T-cell (primary cell): ENCODE measurements at places on chromosomes 12 and 14.
A peak's percentile ranks its signal among the peaks of the same experiment; 100 is the strongest.

- no peak for DNase-seq
Measured at GRCh38 chr12:107447336-107447735, 238.3 kb upstream of the PWP1 start.

GRCh38 chr14:81157431-81157830, 63.3 kb downstream of the GTF2A1 start:
- DNase-seq: no peak

DNA sequence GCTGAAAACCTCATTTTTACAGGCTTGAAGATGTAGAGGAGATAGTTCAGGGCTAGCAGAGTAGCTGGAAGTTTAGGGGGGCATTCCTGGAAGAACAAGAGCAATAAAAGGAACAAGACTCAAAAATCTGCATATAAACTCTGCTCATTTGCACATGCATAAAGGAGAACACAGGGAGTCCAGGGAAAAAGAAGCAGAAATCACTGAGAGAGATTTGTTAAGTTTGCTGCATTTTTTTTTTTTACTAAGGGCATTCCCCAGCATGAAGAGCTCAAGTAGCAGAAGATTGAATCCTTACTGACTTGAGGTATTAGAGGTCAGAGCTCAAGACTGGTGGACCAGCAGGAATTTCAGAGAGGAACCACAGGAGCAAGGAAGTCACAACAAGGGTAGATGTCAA, 28.2 kb upstream of the BCL11B start:
- no peak for DNase-seq

- DNase-seq: no peak
Measured at GRCh38 chr12:89936631-89937030, 228.0 kb upstream of the ATP2B1 start.

DNA sequence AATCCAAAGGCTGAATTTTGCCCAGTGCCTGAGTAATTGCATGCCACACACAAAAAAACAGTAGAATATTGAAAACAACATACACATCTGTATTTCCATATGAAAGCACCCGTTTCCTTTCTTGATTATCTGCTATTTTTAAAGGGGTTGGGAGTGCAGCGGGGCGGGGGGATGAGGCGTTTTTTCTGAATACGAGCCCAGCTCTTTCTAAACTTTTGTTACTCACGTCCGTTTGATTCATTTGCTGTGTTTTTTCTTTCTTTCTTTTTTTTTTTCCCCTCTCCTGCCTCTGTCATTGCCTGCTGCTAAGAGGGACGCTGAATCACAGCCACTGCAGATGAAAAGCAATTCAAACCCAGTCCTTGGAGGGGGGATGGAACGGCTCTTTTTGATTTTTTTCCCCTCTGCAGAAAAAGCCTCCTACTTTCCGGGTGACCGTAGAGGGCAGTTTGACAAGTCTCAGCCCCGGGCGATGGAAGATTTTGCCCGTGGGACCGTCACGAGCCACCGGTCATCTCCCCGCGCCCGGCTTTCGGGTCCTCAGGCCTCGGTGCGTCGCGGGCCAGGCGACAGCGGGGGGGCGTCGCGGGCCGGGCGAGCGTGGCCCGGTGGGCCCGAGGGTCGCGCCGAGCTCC, 572 bp upstream of the RASSF8 start:
- DNase-seq: no peak

- no peak for DNase-seq
Measured at GRCh38 chr14:56891226-56891625, 80.9 kb upstream of the OTX2 start.

DNA sequence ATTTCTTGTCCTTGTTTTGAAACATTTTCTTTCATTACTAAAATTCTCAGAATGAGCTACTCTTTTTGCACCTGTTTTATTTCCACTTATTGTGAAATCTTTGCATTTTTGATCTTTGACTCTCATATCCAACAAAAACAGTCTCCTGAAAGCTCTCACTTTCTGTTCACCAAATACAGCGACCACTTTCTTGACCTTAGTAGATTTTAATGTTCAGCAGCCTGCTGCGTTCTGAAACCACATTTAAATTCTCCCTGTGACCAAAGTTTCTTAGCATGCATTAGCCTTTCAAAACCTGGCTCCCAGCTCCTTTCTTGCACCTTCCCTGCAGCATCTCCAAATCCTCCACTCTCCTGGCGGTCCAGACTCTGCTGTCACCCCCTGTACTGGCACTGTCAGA, 404.4 kb upstream of the PDE3A start:
- DNase-seq: no peak

GRCh38 chr12:111404362-111405148, 1.2 kb upstream of the SH2B3 start:
- peak; percentile 35 for DNase-seq

DNA sequence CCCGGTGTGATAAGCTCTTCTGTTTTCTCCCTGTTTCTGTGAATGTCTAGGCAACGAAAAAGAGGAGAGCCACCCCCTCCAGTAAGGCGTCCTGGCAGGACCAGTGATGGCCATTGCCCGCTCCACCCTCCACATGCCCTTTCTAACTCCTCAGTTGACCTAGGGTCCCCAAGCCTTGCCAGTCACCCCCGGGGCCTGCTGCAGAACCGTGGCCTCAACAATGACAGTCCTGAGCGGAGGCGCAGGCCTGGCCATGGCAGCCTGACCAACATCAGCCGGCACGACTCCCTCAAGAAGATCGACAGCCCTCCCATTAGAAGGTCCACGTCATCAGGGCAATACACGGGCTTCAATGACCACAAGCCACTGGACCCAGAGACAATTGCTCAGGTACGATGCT, 94.3 kb downstream of the KICS2 start:
- no peak for DNase-seq

GRCh38 chr12:1205512-1206060, 214.6 kb downstream of the ERC1 start:
- DNase-seq: no peak

DNA sequence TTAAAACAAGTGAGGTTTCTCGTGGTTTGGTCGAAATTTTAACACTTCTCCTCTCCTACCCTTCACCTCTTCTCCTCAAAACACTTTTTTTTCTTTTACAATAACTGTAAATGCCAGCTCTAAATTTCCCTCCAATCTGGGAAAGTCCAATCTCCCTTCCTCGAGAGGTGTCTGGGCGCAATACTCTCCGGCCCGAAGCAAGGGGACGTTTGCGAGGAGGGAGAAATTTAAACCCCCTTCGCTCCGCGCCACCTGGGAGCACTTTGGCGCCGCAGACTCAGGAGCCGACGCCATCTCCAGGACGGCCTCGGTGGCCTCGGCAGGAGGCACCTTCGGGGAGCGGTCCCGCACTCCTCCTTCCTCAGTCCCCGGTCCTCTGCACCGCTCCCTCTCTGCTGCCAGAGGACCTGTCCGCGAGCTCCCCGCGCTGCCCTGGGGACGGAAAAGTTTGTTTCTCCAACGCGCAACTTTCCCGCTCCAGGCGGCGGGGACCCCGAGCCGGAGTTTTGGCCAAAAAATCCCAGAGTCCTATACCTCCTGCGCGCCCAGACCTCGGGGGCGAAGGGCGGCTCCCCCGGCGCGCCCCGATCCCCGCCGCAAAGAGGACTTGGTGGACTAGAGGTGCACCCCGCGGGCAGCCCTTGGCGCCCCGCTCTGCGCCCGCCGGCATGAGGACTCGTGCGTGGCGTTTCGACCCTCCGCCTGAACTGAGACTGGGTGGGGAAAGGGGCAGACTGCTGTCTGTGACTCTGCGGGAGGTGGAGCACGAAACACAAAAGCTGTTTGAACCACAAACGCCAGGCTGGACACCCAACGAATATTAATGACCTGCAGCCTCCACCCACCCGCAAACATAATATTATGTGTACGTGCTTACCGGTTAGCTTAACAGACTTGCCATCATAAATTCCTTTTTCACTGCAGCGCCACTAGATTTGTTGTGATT, 95.2 kb upstream of the HMGA2 start:
- DNase-seq: no peak

- DNase-seq: no peak
Measured at GRCh38 chr12:71708658-71709057, 22.8 kb downstream of the TMEM19 start.

DNA sequence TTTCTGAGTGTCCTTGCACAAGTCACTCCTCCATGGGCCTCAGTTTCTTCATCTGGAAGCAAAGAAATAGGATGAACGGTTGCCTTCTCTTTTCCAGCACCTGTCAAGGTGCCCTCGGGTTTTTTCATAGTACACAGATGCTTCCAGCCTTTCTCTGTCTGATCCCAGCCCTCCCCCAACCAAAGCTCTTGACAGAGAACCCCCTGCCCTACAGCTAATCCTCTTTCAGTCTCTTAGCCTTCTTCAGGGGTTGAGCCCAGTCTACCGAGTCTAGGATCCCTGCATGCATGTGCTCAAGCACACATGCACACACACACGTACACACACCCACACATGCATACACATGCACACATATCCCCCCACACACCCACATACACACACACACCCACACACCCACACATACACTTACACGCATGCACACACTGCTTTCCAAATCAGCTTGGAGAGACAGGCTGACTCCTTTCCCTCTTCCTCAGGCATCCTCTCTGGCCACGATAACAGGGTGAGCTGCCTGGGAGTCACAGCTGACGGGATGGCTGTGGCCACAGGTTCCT, 4.7 kb downstream of the CDCA3 start:
- DNase-seq: no peak

DNA sequence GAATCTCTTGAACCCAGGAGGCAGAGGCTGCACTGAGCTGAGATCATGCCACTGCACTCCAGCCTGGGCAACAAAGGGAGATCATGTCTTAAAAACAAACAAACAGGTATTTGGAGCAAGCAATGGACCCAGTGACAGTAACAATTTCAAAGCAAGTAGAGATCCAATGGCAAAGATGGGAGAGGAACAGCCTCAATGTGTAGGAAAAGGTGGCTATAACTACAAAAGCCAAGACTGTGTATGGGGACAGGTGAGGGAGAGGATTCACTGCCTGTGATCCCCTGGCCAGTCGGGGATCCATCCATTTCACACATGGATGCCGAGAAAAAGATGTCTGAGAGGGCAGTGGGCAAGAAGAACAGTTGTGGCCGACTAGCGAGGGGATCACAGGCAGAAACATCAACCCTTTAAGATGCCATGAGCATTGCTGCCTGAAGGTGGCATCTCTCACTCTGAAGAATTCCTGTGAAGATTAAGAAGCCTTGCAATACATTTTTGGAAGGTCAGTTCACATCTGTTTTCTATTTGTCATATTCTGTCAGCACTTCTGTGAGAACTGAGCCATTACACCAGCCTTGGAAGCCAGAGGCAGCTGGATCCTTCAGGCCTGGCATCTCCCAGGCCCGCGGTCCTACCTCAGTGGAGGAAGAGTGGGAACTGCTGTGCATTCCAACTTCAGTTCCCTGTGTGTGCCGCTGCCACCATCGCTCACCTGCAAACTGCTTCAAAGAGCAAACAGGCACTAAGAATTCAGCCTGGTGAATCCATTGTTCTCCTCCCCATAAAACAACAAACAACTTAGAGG, 54.5 kb upstream of the FRS2 start:
- no peak for DNase-seq

GRCh38 chr12:3980504-3981272, 107.5 kb upstream of the PARP11 start:
- no peak for DNase-seq

GRCh38 chr12:121543786-121544185, 37.0 kb downstream of the KDM2B start:
- DNase-seq: no peak

- DNase-seq: no peak
Measured at GRCh38 chr12:24487606-24488005, 461.3 kb downstream of the BCAT1 start.

GRCh38 chr14:20341646-20342045, 1.8 kb upstream of the PARP2 start:
- no peak for DNase-seq

DNA sequence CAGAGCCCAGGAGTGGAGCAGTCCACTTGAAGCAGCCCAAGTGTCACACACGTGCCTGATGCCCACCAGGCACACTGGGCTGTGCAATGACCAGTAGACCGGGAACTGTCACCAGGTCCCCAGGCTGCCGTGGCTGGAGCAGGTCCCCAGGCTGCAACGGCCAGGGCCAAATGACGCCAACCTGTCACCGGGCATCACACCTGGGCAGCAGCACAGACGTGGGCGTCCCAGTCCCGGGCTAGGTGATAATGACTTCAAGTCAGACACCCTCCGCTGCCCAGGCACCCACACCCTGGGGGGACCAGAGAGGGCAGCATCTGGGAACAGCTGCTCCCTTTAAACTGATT, 30.6 kb upstream of the MMP17 start:
- DNase-seq: no peak

- DNase-seq: no peak
Measured at GRCh38 chr12:62860020-62860419, 74.9 kb downstream of the PPM1H start.

- no peak for DNase-seq
Measured at GRCh38 chr12:1502379-1502720, 92.0 kb downstream of the FBXL14 start.

DNA sequence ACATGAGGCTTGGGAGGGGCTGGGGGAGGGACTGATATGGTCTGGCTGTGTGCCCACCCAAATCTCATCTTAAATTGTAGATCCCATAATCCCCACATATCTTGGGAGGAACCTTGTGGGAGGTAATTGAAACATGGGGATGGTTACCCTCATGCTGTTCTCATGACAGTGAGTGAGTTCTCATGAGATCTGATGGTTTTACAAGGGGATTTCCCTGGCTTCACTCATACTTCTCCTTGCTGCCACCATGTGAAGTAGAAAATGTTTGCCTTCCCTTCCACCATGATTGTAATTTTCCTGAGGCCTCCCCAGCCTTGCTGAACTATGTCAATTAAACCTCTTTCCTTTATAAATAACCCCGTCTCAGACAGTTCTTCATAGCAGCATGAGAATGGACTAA, 362.9 kb downstream of the PCNX1 start:
- DNase-seq: no peak

DNA sequence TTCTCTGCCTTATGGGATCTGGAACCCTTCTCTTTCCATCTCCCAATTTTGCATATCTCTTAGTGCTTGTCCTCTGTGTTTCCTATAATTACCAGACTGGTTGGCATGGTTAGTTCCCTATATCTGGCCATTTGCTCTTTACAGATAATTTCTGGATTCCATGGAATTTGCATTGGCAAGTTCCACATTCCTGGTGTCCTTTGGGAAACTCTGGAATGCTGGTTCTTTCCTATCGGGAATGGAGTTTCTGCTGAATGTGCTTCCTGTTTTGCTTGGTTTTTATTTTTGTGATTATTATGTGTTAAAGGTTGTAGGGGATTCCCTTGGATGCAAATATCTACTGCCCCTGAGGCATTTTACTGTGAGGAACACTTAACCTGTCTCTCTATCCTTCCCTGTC, 193.0 kb upstream of the BTG1 start:
- DNase-seq: no peak

DNA sequence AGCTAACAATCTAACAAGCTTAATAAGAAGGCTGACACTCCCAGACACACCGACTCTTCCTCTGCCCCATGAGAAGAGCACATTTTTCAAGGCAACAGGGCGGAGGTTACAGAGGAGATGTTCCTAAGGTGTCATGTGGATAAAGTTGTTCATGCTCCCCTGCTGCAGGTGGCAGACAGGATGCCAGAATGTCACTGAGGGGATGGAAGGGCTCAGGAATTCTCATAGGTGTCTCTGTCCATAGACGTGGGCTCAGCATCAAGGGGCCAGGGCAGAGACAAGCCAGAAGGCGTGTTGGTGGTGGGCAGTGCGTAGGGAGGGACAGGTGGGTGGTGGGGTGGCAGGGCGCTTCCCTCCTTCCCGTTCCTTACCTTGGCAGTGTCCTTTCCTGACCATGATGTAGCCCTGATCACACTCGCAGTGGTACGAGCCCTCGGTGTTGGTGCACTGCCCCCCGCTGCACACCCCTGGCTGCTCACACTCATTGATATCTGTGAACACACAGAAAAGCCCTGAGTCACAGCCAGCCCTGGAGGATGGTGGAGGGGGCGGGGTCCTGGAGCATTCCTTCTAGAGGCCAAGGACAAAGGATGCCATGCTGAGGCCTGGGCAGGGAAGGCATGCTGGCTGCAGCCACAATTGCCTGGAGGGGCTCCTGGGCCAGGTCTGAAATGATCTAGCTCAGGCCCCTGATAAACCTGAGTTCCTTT, 23.0 kb downstream of the ISCA2 start:
- no peak for DNase-seq
